ENCODE measurements at places on chromosomes 4 and X. TPM values are rescaled to one million over a fixed set of nuclear protein-coding genes. Genes with fewer than 3 reads are reported as not detected.

Gene ANOS1
- not detected for polyA plus RNA-seq

GRCh38 chrX:150408561-150408960 lies 45.4 kb downstream of the MAMLD1 start:
- no peaks in the 10 kb centered on the region for H3K27me3 ChIP-seq
- no peak overlapping the region for H3K4me3 ChIP-seq
- DNase-seq, result no peak
- H3K36me3 ChIP-seq, result no peaks in the 10 kb centered on the region

GRCh38 chrX:116417214-116417613 lies 19.2 kb upstream of the SLC6A14 start:
- no peak for DNase-seq
- H3K36me3 ChIP-seq, result no peaks in the 10 kb centered on the region
- H3K27me3 ChIP-seq, result no peaks in the 10 kb centered on the region
- no peak overlapping the region for H3K4me3 ChIP-seq
- no peak overlapping the region for H3K27ac ChIP-seq

DNA sequence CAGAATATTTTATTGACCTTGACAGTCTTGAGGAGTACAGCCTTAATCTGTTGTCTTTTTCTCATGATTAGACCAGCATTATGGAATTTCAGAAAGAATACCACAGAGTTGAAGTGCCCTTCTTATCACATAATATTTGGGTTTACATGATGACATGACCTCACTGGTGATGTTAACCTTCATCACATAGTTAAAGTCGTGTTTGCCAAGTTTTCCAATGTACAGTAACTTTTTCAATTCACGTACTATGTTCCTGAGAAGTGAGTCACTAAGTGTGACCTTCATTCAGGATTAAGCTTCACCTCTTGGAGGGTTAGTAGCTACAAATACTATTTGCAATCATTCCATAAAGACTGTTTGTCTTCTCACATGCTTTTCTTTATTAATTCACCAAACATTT lies 52.1 kb downstream of the RAB40A start:
- H3K36me3 ChIP-seq, result no peaks in the 10 kb centered on the region
- H3K27ac ChIP-seq, result no peak overlapping the region
- no peaks in the 10 kb centered on the region for H3K4me1 ChIP-seq
- no peaks in the 10 kb centered on the region for H3K27me3 ChIP-seq
- H3K4me3 ChIP-seq, result no peak overlapping the region

DNA sequence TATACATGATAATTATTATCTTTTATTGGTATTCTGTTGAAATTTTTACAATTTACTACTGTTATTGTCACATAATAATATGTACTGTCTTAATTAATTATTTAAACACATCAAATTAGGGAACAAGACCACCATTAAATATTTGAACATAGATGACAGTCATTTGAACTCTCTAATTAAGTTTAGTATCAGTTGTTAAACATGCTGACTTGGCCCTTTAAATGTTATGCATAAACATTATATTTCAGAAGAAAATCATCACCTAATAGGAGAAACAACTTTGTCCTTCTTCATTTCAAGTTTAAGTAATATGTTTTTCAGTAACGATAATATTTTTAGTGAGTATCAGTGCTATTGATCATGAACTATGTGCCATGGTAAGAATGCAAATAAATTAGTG lies 623.5 kb upstream of the GNPDA2 start:
- no peak overlapping the region for H3K27ac ChIP-seq
- H3K27me3 ChIP-seq, result no peaks in the 10 kb centered on the region
- H3K4me3 ChIP-seq, result peak overlapping the region; percentile 38
- no peaks in the 10 kb centered on the region for H3K4me1 ChIP-seq
- H3K36me3 ChIP-seq, result no peaks in the 10 kb centered on the region

Gene MAP9
- polyA plus RNA-seq, result 1.8 TPM

Gene ITIH6
- not detected for polyA plus RNA-seq

GRCh38 chr4:73814679-73815078 lies 21.8 kb upstream of the CXCL6 start:
- H3K4me3 ChIP-seq, result no peak overlapping the region
- no peak for DNase-seq
- no peaks in the 10 kb centered on the region for H3K36me3 ChIP-seq
- no peaks in the 10 kb centered on the region for H3K4me1 ChIP-seq

Gene SPANXN3
- polyA plus RNA-seq, result not detected

- no peak overlapping the region for H3K27ac ChIP-seq
- no peaks in the 10 kb centered on the region for H3K27me3 ChIP-seq
- H3K4me1 ChIP-seq, result no peaks in the 10 kb centered on the region
- no peaks in the 10 kb centered on the region for H3K36me3 ChIP-seq
- no peak for DNase-seq
- no peak overlapping the region for H3K4me3 ChIP-seq
Observed at GRCh38 chrX:14832586-14832985, 40.3 kb downstream of the FANCB start.

Gene SUPT20HL2
- not detected for polyA plus RNA-seq

Gene HSFX4
- not detected for polyA plus RNA-seq
